ENCODE measurements at places on chromosomes 1 and 21.

DNA sequence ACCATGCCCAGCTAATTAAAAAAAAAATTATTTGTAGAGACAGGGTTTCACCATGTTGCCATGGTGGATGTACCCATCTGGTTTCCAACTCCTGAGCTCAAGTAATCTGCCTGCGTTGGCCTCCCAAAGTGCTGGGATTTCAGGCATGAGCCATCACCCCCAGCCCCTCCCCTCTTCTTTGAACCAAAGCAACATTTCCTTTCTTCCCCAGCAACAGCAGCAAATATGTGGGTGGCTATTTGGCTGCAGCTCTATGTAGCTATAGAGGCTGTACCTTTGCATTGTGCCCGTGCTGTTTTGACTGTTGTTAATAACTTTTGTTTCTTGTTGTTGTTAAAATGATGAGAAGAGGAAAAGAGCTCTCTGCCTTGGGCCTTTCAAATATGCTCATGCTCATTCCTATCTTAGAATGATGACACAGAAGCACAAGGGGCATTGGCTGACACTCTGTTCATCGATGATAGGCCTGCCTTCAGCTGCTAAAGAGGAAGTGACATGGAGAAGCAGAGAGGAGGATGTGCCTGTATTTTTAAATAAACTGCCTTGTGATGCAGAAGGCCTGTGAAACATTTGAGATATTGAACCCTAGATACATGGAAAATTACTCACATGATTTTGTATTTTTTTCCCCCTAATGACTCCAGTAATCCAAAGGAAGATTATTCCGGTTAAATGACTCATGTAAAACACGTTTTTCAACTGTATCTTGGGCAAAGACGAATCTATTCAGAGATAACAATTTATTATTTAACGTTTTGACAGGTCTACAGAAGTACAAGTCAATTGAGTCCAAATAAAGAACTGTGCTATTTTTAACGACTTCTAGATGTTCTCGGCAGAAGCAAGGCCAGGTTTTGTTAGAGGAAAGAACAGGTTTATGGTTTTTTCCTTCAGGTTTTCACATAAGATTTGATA lies 20.5 kb upstream of the XPR1 start:
- DNase-seq, result no peak

DNA sequence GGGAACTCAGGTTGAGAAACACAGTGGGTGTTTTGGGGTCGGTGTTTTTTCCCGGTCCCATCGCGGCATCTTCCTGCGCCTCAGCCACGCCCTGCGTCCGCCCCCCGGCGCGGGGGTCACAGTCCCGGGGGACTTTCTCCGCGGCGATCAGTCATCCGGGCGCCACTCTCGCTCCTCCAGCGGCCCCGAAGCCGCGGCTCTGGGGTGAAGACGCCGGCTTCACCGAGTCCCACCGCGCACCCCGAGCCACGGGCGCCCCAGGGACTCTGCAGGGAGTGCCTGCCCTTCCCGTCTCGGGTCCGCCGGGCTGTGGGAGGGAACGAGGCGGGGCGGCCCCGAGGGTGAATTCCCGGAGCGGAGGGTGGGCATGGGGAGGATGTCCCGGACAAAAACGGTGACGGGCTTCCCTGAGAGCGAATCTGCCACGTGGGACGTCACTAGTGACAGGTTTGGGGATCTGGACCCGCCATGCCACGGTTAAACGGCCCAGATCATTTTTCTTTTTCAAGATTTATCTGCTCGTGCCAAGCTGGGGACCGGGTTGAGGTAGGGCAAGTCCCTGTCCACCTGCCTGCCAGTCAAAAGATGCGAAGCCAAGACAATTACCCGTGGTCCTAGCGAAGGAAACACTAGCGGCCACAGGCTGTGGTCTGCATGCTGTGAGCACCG lies 717 bp upstream of the BATF3 start:
- DNase-seq, result peak; percentile 77

DNA sequence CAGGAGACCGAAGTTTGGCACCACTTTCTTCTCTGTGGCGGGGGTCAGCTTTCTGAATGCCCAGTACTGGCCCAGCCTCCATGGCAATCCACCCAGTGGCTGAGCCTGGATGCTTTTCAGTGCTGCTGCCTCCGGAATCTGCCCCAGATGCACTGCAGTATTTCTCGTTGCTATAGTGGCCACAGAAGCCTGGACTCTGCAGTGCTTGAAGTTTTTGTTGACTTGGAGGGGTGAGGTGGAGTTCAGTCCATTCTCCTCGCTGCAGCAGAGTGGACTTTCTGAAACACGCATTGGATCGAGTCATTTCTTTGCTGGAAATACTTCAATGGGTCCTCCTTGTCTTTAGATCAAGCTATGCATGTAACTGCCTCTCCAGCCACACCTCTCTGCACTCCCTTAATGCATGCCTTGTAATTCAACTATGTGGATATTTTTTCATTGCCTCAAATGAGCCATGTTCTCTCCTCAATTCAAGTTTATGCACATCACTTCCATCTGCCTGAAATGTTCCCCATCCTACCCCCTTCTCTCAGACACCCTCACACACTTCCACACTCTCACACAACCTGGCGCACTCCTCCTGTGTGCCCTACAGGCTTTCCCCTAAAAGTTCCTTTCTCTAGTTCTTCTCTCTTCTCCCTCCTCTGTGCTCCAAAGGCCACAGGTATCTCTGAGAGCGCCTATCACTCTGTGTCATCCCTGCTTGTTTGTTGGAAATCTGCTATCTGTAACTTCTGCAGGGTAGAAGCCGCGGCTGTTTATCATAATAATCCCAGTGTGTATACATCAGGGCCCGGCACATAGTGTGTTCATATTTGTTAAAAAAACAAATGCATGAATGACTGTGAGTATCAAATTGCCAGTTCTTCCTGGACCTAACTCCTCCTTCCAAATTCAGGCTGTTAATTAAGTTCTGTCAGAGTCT lies 16.5 kb downstream of the ADAM30 start:
- no peak for DNase-seq

GRCh38 chr1:103525607-103526507 lies at the start of gene RNPC3:
TSS of gene RNPC3 (plus strand) at chr1:103525699. CDS start at chr1:103526071, 372 bp downstream.
- peak; percentile 88 for DNase-seq

GRCh38 chr1:43199093-43199726 lies 27.1 kb downstream of the CFAP57 start:
- peak; percentile 67 for DNase-seq

DNA sequence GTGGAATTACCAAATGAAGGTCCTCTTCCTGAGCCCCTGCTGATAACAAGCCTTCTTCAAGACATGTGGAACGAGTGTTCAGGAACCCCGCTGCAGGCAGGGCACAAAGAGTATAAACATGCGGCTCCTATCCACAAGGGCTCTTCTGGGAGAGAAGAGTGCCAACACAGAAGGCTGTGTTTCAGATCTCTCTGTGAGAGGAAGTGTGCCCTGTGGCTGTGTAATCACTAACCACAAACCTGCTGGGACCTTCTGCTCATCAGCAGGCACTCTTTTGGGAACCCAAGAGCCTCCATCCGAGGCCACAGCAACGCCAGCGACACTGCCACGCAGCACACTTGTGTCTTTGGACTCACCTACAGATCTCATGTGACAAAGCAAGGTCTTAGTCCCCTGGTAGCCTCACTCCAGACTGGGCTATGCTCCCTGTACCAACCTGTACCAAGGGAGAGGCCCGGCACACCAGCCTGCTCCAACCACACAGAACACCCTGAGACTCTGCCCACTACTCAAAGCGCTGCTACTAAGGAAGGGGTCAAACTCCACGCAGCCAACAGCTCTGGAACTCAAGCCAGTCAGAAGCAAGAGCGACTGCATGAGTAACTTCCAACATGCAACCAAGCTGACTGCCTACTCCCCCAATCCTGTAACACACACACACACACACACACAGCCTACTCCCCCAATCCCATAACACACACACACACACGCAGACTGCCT lies 7.8 kb downstream of the PTTG1IP start:
- no peak for DNase-seq
